Transverse colon (tissue), 4 donors: ENCODE measurements at places on chromosomes 2 and 18. TPM values are rescaled to one million over a fixed set of nuclear protein-coding genes. Genes with fewer than 3 reads are reported as not detected.

GRCh38 chr2:234437642-234438304, 59.1 kb downstream of the ARL4C start:
- H3K4me3 ChIP-seq = no peak overlapping the region
- no peaks in the 10 kb centered on the region for H3K4me1 ChIP-seq
- no peak overlapping the region for H3K27ac ChIP-seq

GRCh38 chr2:65706411-65706810, 274.0 kb upstream of the SPRED2 start:
- peaks cover 4% of the 10 kb centered on the region for H3K4me1 ChIP-seq
- H3K4me3 ChIP-seq = no peak overlapping the region
- DNase-seq = no peak
- no peaks in the 10 kb centered on the region for H3K36me3 ChIP-seq
- H3K27ac ChIP-seq = no peak overlapping the region

ROCK1 gene
- total RNA-seq = 23.9 TPM

GRCh38 chr2:241762321-241762932, 14.2 kb upstream of the GAL3ST2 start:
- no peak overlapping the region for H3K27ac ChIP-seq
- no peaks in the 10 kb centered on the region for H3K36me3 ChIP-seq
- no peak overlapping the region for H3K4me3 ChIP-seq

KCNG2 gene
- not detected for total RNA-seq

GRCh38 chr18:57148263-57148662, 1.4 kb downstream of the BOD1L2 start:
- no peak overlapping the region for H3K27ac ChIP-seq
- no peak overlapping the region for H3K4me3 ChIP-seq
- peaks cover 7% of the 10 kb centered on the region for H3K27me3 ChIP-seq
- DNase-seq = no peak
- peaks cover 7% of the 10 kb centered on the region for H3K4me1 ChIP-seq

CNTNAP5 gene
- not detected for total RNA-seq

DNA sequence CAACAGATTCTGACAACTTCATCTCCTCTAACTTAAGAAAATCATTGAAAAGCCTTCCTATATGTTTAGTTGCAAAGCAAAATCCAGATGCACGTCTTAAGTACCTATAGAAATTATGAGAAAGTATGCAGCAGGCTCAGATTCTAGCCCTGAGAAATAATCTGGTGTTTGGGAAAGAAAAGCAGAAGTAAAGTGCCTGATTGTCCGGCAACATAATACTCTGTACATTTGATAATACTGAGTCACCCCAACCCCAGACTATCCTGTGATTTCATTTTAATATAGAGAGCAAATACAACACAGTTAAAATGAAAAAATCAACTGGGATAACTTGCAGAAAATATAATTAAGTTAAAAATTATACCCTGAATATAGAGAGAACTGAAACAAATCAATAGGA, 13.5 kb downstream of the RFX8 start:
- H3K4me1 ChIP-seq = no peaks in the 10 kb centered on the region
- DNase-seq = no peak
- no peaks in the 10 kb centered on the region for H3K27me3 ChIP-seq
- H3K4me3 ChIP-seq = no peak overlapping the region
- no peak overlapping the region for H3K27ac ChIP-seq

- no peaks in the 10 kb centered on the region for H3K4me1 ChIP-seq
- no peak for DNase-seq
- H3K4me3 ChIP-seq = no peak overlapping the region
- no peaks in the 10 kb centered on the region for H3K36me3 ChIP-seq
Measured at GRCh38 chr2:120656273-120656950, 79.3 kb upstream of the GLI2 start.

DNA sequence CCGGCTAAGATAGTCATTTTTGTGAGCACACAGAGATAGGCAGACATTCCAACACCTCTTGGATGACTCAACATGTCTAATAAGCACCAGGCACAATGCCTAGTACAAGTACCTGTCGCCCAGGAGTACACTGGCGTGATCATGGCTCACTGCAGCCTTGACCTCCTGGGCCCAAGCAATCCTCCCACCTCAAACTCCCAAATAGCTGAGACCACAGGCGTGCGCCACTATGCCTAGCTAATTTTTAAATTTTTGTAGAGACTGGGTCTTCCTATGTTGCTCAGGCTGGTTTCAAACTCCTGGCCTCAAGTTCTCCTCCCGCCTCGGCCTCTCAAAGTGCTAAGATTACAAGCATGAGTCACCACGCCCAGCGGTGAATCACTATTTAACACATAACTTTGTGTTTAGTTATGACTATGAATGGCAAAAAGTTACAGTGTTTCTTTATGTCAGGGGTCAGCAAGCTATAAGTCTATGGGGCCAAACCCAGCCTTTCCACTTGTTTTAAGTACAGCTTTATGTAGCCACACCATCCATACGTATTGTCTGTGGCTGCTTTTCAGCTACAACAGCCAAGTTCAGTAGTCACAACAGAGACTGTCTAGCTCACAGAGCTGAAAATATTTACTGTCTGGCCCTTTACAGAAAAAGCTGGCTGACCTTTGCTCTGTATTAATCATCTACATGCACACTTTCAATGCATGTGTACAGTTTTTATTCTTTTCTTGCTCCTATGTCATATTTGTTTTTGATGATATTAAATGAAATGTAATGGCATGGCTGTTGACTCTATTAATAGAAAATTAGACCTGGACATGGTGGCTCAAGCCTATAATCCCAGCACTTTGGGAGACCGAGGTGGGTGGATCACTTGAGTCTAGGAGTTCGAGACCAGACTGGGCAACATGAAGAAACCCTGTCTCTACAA, 18.7 kb downstream of the ORC2 start:
- H3K27me3 ChIP-seq = no peaks in the 10 kb centered on the region
- no peaks in the 10 kb centered on the region for H3K4me1 ChIP-seq
- H3K36me3 ChIP-seq = peaks cover 57% of the 10 kb centered on the region
- peak; percentile 60 for DNase-seq

DCAF17 gene
- total RNA-seq = 24.7 TPM

DNA sequence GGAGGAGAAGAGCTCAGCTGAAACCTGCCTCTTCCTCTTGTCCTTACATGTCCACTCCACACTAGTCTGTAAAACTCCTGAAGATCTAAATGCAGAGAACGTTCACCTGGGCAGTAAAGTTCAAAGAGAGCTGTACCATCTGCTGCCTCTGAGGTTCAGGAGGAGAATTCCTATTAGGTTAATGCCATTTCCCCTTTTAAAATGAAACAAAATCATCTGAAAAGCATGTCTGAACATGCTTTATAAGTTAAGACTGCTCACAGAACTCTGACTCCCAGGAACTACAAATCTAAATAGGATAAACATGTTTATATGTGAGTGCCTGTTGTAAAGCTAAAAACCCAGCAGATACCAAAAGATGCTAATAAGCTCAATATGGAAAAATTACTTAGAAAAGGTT, 164.4 kb downstream of the AFF3 start:
- H3K27me3 ChIP-seq = no peaks in the 10 kb centered on the region
- no peak overlapping the region for H3K4me3 ChIP-seq
- no peak for DNase-seq
- H3K4me1 ChIP-seq = no peaks in the 10 kb centered on the region
- H3K27ac ChIP-seq = no peak overlapping the region

GRCh38 chr18:42758852-42759251, 356.6 kb downstream of the RIT2 start:
- H3K27ac ChIP-seq = no peak overlapping the region
- no peaks in the 10 kb centered on the region for H3K36me3 ChIP-seq
- DNase-seq = no peak
- H3K4me1 ChIP-seq = no peaks in the 10 kb centered on the region

DNA sequence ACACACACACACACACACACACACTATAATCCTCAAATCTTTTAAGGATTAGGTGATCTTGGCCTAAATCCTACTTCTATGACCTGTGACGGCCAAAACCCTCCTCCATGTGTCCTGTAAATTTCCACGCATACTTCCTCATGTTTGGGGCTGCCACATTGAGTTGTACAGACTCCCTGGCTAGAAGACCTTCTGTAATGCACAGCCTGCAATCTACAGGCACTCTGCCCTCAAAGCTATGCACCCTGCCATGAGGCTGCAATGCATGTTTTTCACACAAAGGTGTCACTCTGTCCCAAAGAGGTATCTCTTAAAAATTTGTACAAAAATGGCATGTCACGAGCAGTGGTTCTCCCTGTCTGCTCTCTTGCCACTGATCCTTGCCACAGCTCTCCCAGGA, 26.4 kb upstream of the B4GALT6 start:
- no peak for DNase-seq
- H3K4me1 ChIP-seq = no peaks in the 10 kb centered on the region
- no peak overlapping the region for H3K27ac ChIP-seq
- H3K27me3 ChIP-seq = no peaks in the 10 kb centered on the region
- no peak overlapping the region for H3K4me3 ChIP-seq

DNA sequence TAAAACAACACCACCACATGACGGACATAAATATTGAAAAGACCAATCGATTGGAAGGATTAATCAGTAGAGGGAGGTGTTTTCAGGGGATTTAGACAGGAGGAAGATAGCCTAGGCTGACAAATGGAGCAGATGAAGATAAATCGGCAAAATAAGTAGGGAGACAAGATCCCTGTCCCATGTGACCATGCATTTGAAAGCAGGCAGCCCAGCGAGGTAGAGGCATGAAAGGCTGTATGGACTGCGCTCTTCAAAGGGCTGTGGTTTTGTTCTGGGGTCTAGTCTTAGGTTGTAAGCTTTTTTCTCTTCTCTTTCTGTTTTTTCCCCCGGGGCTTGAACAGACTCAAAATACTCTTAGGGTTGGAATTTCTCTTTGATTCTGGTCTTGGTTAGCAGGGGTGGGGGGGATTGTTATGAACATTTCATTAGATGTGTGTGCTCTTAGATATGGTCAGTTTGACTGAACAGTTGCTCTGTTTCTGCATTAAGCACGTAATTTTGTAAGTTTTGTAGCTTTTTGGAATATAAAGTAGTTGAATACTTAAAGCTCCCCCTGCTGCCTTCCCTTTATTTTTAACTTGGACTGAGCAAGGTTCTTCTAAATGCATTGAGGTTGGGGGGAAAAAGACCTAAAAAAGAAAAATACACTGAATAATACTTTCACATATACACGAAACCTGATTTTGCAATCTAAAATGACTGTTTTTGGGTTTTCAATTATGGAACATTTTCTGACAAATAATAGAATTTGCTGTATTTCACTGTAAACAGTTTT, 32.2 kb downstream of the ZNF532 start:
- H3K4me3 ChIP-seq = no peak overlapping the region
- H3K27me3 ChIP-seq = no peaks in the 10 kb centered on the region
- H3K27ac ChIP-seq = peak overlapping the region; percentile 10

DNA sequence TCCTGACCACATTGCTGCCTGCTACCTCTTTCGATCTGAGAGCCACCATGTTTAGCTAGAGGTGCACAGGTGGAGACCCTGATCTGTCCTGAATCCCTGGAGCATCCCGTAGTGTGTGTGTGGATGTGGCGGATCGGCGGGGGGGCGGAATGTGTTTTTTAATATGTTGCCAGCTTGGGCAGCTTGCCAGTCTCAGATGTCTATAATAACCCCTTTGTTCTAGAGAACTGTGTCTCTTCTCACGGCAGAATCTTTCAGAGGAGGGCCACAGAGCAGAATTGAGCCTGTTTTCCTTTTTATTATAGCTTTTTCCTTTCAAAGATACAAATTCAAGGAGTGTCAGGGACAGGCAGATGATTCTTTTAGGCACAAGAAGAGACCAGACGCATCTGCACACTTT, 934.1 kb upstream of the KLHL29 start:
- no peak overlapping the region for H3K27ac ChIP-seq
- no peak overlapping the region for H3K4me3 ChIP-seq
- H3K4me1 ChIP-seq = no peaks in the 10 kb centered on the region
- no peaks in the 10 kb centered on the region for H3K36me3 ChIP-seq

MYO5B gene
- total RNA-seq = 111 TPM

DNA sequence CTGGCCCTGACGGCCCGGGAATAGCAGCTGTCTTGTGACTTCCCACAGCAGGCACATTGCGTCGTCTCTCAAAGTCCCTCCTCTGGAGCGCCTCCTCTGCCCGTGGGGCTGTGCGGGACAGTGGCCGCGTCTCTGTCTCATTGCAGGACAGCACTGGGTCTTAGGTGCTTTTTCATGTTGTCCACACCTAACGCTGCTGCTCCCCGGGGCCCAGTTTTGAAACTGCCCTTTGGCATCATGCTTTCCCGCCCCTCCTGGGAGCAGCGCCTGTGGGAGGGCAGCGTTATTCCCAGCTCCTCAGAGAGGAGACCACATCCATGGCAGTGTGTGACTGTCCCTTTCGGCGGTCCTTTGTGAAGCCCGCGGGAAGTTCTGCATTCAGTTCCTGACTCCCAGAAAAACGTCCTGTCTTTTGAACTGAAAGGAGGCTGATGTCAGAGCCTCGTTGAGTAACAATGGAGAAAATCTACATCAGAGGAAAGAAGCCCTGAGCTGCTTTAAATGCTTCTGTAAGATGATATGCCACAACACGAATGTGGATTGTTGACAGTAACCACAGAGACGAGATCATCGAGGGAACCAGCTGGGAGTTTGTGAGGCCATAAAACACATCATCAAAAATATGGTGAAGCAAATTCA, 226.0 kb downstream of the FAM210A start:
- no peak overlapping the region for H3K27ac ChIP-seq
- H3K4me1 ChIP-seq = peaks cover 6% of the 10 kb centered on the region
- DNase-seq = no peak
- no peak overlapping the region for H3K4me3 ChIP-seq
- peaks cover 5% of the 10 kb centered on the region for H3K36me3 ChIP-seq

C18orf54 gene
- total RNA-seq = 0.37 TPM

DNPEP gene
- 123 TPM for total RNA-seq

KYNU gene
- not detected for total RNA-seq

DNA sequence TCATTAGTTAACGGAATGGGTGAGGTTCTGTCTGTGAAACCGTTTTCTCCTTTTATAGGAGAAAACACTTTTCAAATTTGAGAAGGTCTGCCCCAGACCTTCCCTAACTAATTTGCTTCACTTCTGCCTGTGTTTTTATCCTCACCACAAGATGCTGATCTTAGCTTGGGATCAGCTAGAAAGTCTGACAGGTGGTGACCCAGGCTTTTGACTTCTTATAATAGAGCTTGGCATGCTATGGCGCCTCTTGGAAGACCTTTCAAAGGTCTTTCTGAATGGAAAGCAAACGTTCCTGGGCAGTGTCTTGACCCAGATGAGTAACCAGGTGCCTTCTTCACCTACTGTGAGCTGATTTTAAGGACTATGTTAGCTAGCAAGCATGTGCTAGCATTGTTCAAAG, 91.4 kb downstream of the LYPD6 start:
- no peak overlapping the region for H3K4me3 ChIP-seq
- no peak for DNase-seq
- no peaks in the 10 kb centered on the region for H3K36me3 ChIP-seq
- peaks cover 3% of the 10 kb centered on the region for H3K4me1 ChIP-seq
- no peak overlapping the region for H3K27ac ChIP-seq
- H3K27me3 ChIP-seq = no peaks in the 10 kb centered on the region

CHRND gene
- not detected for total RNA-seq

- peaks cover 98% of the 10 kb centered on the region for H3K4me1 ChIP-seq
- H3K27ac ChIP-seq = peak overlapping the region; percentile 84
Measured at GRCh38 chr2:97966545-97967215, 29.1 kb downstream of the TMEM131 start.

GRCh38 chr18:26465431-26465830, 82.9 kb downstream of the KCTD1 start:
- DNase-seq = no peak
- no peaks in the 10 kb centered on the region for H3K36me3 ChIP-seq
- H3K4me3 ChIP-seq = no peak overlapping the region
- H3K4me1 ChIP-seq = no peaks in the 10 kb centered on the region
- no peak overlapping the region for H3K27ac ChIP-seq
- no peaks in the 10 kb centered on the region for H3K27me3 ChIP-seq

MBOAT2 gene
- total RNA-seq = 132 TPM

GRCh38 chr2:237131749-237132533, 46.3 kb downstream of the COPS8 start:
- no peaks in the 10 kb centered on the region for H3K36me3 ChIP-seq
- no peak overlapping the region for H3K27ac ChIP-seq
- DNase-seq = no peak
- peaks cover 12% of the 10 kb centered on the region for H3K4me1 ChIP-seq

EMILIN2 gene
- total RNA-seq = 145 TPM
